ENCODE measurements at places on chromosomes 3 and 15.

DNA sequence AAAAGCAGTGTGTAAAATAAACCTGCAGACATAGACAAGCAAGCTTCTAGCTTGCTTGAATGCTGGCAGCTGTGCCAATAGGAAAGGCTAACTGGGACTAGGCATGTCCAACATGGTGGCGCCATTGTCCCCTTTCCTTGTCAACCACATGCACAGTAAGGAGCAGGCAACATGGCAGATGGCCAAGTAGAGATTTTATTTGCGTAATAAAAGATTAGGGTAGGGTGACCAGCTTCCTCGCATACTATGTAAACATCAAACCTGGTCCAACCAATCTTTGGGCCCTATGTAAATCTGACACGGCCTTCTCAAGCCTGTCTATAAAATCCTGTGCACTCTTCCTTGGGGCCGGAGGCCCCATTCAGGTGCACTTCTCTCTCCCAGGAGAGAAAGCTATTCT, 575.4 kb upstream of the GOLIM4 start:
- DNase-seq: no peak

DNA sequence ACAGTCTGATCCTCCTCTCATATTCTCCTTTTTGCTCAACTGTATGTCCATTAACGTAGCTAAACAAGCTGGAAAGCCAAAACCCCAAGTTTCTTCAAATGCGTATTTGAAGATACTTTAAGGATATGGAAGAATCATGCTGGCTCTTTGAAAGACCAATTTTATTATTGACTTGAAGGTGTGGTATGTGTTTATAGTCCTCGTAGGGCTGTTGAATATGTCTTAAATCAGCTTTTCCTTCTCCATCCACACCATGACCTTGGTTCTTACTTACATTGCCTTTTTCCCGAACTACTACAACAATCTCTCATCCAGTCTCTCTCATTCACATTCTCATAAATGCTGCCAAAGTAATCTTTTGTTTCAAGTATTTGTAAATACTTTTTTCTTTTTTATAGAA, 19.7 kb upstream of the THUMPD3 start:
- no peak for DNase-seq

GRCh38 chr3:146256851-146257486, 6.1 kb upstream of the PLSCR4 start:
- DNase-seq: no peak

DNA sequence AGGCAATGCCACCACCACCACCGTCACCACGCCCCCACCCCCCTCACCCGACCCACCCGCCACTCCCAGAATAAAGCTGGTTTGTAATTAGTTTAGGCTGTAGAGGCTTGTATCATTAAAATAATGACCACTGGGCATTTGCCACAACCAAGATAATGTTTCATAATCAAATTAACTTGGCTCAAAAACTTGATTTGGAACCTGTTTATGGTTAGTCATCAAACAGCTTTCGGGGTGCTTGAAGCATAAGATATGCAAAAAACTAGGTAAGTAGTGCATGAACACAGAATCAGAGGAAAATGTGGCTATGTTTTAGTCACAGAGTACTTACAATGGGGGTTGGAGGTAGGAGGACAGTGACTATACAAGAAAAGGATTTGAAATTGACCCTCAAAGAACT, 115.1 kb downstream of the FHIT start:
- DNase-seq: no peak

DNA sequence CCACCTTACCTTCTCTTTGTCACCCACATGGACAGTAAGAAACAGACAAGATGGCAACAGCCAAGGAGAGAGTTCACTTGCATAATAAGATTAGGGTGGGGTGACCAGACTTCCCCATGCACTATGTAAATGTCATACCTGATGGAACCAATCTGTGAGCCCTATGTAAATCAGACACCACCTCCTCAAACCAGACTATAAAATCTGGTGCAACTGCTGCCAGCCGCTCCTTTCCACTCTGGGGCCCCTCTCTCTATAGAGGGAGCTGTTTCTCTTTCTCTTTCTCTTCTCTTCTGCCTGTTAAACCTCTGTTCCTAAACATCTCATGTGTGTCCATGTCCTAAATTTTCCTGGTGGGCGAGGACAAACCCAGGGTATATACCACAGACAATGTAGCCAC, 405.5 kb upstream of the CNTN4 start:
- DNase-seq: no peak

DNA sequence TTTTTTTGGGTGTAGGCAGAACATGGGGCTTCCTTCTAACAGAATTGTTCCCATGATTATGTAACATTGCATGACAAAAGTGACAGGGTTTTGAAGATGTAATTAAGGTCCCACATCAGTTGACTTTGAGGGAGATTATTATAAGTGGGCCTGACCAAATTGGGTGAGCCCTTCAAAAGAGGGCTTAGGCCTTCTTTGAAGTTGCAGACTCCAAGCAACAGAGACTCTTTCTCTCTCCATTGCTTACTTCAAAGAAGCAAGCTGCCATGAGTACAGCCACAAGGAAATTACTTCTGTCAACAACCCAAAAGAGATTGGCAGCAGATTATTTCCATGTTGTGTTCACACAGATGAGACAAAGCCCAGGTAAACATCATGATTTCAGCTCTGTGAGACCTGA, 348.2 kb downstream of the PDCD6IP start:
- no peak for DNase-seq

DNA sequence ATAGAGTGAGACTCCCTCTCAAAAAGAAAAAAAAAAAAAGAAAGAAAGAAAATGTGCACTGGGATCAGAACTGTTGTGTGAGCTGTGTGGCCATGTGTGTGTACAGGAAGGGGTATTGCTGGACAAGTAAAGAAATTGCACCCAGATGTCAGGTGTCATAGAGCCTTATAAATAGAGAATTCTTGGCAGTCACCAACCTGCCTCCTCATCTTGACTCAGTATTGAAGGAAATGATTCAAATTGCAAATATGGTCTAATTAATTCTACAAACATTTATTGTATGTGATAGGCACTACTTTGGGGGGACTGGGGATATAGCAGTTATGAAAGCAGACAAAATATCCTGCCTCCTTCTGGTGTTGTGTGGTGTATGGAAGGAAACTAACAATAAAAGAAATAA, 243.8 kb upstream of the TTC14 start:
- DNase-seq: no peak
